ENCODE measurements at places on chromosomes 16 and 17.

DNA sequence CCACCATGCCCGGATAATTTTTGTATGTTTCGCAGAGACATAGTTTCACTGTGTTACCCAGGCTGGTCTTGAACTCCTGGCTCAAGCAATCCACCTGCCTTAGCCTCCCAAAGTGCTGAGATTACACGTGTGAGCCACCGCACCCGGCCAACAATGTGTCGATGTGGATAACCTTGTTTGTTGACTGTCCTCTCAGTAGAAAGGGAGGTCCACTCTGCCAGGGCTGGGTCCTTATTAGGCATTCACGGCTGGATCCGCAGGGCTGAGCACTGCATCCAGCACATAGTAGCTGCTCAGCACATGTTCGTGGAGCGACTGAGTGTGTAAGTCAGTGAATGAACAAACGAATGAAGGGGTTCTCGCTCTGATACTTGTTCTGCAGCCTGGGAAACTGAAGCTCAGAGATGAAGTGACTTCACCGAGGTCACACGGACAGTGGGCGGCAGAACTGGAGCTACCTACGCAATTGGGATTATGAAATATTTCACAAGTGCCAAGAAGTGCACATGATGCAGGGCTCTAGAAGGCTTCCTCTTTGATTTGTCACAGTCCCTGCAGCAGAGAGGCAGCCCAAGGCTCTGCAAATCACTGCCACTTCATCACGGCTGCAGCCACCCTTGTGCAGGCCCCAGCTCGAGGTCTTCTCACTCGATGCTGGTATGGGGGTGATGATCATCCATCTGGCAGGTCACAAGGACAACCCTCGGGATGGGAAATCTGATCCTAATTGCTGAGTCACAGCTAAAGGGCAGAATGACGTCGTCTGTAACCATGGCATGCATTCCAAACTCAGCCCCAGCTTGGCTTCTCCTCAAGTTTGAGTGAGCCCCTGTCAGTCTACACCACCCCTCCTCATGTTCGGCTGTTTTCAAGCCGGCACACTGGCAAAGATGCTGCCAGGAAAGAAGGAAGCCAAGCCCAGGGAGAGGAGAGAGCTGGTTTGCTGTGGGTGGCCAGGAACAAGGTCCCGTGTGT lies 28.0 kb upstream of the SNN start:
- DNase-seq: no peak

- DNase-seq: no peak
Observed at GRCh38 chr16:86864586-86864985, 286.2 kb downstream of the FOXL1 start.

DNA sequence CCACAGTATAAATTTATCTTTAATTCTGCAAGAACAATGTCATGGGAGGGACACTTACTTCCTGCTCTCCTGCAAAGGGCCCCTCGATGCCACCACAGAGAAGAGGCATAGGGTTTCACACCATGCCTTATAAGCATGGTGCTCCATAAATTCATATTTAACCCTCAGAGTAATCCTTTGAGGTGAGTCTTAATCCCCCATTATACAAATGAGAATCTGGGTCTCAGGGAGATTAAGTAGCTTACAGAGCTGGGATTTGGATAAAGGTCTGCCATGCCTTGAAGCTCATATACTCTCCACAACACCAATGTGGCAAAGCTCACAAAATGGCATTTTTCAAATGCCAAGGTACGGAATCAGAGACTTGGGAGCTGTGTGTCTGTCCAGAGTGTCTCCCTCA lies 268.5 kb upstream of the CCL2 start:
- DNase-seq: no peak

DNA sequence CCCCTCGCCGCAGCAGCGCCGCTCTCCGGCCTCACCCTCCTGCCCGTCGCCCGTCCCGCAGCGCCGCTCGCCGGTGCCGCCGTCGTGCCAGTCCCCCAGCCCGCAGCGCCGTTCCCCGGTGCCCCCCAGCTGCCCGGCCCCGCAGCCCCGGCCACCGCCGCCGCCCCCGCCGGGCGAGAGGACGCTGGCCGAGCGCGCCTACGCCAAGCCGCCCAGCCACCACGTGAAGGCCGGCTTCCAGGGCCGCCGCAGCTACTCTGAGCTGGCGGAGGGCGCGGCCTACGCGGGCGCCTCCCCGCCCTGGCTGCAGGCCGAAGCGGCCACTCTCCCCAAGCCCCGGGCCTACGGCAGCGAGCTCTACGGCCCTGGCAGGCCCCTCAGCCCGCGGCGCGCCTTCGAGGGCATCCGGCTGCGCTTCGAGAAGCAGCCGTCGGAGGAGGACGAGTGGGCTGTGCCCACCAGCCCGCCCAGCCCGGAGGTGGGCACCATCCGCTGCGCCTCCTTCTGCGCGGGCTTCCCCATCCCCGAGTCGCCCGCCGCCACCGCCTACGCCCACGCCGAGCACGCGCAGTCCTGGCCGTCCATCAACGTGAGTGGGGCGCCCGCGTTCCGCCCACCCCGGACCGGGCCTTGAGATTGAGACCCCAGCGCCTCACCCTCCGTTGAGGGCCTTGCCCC lies 15.0 kb downstream of the TBKBP1 start:
- DNase-seq: no peak

DNA sequence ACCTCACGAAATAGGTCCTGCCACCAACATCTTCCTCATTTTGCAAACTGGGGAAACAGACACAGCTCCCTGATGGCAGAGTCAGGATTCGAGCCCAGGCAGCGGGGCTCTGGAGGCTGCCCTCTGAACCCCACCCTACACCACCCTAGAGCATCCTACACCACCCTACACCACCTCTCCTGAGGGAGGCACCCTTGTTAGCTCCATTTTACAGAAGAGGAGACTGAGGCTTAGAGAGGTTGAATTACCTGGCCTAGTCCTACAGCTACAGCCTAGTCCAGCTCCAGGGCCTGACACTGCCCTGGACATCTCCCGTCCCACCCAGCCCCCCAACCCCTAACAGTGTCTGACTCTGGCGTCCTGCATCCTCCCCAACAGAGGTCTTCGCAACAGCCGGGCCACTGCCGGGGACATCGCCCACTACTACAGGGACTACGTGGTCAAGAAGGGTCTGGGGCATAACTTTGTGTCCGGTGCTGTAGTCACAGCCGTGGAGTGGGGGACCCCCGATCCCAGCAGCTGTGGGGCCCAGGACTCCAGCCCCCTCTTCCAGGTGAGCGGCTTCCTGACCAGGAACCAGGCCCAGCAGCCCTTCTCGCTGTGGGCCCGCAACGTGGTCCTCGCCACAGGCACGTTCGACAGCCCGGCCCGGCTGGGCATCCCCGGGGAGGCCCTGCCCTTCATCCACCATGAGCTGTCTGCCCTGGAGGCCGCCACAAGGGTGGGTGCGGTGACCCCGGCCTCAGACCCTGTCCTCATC lies 3.2 kb upstream of the NECAB2 start:
- DNase-seq: no peak

GRCh38 chr17:40038882-40039513 lies 15.2 kb downstream of the MED24 start:
- no peak for DNase-seq

DNA sequence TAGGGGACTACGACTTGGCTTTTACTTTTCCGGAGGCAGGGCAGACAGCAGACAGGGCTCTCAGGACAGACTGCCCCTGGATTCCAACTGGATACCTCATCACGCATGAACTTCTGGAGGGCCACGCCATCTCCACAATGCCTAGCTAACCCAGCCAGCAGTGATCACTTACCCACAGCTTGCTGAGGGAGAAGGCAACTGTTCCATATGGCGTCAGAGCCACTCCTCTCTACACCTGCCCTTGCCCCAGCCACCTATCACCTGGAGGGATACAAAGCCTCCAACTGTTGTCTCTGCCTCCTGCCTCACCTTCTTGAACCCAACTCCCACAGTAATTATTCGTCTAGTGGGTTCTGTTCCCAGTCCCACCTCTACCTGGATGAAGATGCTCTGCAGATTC lies 8.8 kb downstream of the MYO19 start:
- no peak for DNase-seq

GRCh38 chr17:50087246-50087911 lies 7.8 kb upstream of the PDK2 start:
- DNase-seq: peak; percentile 72

DNA sequence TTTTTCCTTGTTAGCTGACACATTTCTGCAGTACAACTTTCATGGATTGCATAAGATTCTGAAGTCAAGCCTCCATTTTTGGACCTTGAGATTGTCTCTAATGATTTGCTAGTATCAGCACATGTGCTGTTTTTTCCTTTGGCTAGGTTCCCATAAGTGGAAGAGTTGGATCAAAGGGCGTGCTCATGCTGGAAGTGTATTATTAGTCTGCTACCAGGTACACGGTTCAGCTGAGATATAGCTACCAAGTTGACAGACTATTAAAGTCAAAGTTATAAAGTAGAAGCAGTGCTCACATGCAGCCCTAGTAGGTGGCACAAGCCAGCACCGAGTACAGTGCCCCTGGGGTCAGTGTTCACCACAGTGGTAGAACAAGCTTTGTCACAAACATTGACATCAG lies 3.2 kb downstream of the FAHD1 start:
- DNase-seq: no peak

- no peak for DNase-seq
Observed at GRCh38 chr17:45367216-45367615, 50.4 kb upstream of the MAP3K14 start.

GRCh38 chr17:14157822-14158221 lies 78.8 kb downstream of the CDRT15 start:
- DNase-seq: no peak

DNA sequence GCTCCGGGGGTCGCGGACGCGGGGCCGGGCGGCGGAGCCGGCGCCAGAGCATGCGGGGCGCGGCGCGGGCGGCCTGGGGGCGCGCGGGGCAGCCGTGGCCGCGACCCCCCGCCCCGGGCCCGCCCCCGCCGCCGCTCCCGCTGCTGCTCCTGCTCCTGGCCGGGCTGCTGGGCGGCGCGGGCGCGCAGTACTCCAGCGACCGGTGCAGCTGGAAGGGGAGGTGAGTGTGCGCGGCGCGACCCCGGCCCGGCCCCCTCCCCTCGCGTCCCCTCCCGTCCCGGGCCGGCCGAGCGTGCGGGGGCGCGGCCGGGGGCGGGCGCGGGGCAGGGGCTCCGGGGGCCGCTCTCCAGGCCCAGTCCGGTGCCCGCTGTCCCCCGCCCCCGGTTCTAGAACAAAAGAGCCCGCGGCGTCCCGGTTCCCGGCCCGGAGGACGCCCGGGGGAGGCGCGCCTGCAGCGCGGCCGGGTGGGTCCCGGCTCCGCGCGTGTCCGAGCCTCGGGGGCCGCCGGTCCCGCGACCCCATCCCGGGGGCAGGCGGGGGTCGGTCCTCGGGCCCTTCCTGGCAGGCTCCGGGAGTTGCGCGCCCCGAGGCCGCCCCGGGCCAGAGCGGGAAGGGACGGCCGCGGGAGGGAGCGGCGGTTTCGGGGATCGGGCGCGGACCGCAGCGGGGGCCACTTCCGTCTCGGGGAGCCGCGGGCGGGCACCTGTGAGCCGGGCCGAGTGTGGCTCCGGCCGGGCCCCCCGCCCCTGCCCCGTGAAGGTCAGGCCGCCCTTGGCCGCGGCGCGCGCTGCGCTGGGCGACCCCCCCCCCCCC lies 563 bp downstream of the METRNL start:
- no peak for DNase-seq

DNA sequence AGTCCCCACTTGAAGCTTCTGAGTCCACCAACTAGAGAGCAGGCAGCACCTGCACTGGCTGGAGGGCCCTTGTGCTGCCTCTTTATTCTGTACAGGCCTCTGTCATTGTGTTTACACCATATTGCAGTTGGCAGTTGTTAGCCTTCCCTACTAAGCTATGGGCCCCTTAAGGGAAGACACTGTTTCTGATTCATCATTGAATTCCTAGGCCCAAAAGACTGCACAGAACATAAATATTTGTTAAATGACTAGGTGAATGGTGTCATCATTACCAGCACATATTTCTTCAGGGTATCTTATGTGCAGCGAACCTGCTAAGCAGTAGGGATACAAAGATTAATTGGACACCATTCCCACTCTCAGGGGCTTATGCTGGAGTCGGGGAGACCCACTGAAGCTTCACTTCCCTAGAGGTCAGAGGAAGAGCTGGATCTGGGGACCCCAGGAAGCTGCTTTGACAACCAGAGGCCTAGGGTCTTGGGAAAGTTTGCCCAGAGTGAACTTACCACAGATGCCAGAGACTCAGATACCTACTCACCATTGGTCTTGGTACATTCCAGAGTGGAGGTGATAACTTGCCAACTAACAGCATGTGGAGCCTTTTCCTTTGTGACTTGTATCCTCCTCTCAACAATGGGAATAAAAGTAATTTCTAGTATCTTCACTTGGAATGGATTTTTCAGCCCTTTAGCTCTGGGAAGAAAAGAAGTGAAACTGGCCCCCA lies 28.7 kb upstream of the DDX52 start:
- no peak for DNase-seq

DNA sequence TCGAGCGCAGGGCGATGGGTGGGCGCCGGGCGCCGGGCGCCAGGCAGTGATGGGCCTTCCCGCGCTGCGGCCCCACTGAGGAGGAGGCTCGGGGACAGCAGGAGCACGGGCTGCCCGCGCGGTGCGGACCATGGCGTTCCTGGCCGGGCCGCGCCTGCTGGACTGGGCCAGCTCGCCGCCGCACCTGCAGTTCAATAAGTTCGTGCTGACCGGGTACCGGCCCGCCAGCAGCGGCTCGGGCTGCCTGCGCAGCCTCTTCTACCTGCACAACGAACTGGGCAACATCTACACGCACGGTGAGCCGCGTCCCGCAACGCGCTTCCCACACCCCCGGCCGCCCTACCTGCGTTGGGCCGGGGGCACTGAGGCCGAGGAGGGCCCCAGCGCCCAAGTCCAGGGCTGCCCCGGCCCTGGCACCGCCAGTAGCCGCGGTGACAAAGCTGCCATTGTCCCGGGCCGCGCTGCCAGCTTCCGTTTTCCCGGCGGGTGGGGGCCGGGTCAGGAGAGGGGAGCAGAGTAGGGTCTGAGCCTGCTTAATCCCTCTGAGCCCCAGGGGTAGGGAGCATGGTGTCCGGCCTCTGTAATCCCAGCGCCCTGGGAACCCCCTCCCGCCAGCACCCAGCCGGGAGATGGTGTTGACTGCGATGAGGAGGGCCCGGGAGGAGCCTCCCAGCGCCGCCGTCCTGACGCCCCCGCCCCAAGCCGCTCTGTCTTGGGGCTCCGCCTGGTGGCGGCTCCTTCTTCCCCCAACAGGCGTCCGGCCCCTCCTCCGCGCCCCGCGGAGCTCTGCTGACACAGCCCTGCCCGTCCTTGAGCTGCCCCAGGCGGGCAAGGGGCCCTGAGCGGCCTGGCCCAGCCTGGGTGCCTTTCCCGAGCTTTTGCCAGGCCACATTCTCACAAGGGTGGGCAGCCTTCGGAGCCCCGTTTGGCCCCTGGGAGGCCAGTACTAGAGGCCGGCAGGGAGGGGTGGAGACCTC lies 685 bp downstream of the PAQR4 start:
- peak; percentile 60 for DNase-seq

GRCh38 chr17:81097943-81098308 lies 63.0 kb downstream of the BAIAP2 start:
- DNase-seq: no peak

DNA sequence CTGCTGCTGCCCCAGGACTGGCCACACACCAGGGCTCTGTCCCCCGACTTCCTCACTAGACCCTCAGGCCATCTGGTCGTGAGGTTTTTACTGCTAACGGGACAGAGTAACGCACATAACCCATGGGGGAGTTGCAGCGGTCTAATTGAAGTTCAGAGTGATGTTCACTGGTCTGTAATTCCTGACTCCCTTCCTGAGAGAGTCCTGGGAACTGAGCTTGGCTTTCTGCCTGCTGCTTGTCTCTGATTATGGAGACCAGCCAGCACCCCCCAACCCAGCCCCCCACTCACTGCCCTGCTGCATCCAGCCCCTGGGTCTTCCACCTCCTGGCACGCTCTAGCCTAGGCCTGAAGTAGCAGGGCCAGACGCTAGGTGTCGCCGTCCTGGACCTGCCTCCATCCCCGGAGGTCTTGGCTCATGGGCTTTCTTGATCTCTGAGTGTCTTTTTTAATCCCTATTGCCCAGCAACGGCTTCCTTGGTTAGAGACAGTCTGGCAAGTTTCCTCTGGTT lies 192.9 kb downstream of the CCDC182 start:
- DNase-seq: no peak

Data from activated CD4-positive, alpha-beta T cell treated with anti-CD3 and anti-CD28 coated beads, Interleukin-2, amount 50 U/mL, for 1 hour (primary cell).